Glomerular endothelial cell (primary cell): ENCODE measurements at places on chromosomes 4 and X.

DNA sequence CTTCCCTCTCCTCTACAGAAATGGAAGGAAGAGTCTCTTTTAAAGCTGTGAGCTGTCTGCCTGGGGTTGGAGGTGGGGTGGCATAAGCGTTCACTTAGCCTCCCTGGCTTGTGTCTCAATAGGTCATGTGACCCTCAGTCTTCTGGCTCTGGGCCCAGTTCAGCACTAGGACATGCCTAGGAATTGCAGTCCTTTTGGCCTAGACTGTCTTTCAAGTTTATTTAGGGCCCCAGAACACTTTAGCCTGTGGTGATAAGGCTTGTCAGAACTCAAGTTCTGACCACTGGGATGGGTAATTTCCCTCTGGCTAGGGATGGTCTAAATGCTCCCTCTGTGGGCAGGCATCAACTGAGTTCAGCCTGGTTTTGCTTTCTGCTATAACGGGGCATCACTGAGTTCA lies 34.3 kb upstream of the ARMCX4 start:
- DNase-seq, result no peak

GRCh38 chr4:81648576-81649275 lies 177.0 kb upstream of the RASGEF1B start:
- no peak for DNase-seq

GRCh38 chr4:59630235-59630634 lies 1569.9 kb upstream of the ADGRL3 start:
- DNase-seq, result no peak

- DNase-seq, result no peak
Observed at GRCh38 chrX:44705817-44706551, 137.8 kb upstream of the DUSP21 start.

GRCh38 chr4:122960611-122961000 lies 38.2 kb upstream of the NUDT6 start:
- DNase-seq, result no peak

DNA sequence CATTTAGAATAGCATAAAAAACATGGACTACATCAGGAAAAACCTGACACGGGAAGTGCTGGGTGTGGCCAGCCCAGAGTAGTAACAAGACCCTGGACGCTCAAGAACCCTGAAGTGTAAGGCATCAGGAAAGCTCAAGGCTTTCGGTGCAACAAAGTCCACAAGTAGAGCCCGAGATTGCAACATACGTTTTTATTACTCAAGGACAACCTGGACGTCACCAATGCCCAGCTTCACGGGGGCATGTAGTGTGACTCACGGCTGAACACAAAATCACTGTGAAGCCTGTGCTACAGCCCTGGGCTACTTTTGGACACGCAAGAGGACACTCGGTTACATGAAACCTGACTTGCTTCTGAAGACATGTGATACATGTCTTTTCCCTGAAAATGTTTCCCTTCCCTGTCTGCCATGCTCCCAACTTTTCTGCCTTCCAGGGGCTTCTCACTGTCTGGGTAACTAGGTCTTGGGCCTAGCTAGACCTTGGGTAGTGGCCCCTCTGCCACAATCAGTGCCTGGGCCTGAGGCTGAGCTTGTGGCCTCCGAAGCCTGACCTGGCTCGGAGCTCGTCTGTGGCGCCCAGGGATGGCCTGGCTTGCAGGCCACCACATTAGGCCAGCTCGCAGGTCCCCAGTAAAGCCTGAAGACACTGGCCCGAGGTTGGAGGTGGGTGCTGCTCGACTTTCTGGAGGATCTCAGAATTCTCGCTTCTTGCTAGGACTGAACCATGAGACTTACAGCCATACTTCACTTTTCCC lies 9.2 kb downstream of the IRAK1 start:
- no peak for DNase-seq

GRCh38 chrX:140697618-140698017 lies 11.9 kb upstream of the LINC00632 start:
- DNase-seq, result no peak

- peak; percentile 29 for DNase-seq
Observed at GRCh38 chr4:123452616-123453015, 56.0 kb downstream of the SPRY1 start.

GRCh38 chrX:10157032-10157341 lies 212 bp downstream of the CLCN4 start:
- DNase-seq, result no peak

DNA sequence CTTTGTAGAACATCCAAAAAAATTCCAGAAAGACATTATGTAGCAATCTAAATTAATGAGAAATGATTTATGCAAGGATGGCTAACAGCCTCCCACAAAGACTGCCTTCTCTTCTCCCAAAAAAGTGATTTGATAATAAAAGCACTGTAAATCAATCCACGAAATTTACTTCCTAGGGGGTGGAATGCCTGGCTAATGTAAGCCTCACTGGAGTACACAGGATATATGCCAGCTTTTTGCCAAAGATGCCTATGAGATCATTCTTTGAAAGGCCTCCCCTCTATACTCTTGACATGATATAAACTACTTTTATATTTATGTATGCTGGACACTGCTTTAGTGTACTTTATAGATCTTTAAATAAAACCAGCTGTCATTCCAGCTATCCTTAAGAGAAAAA lies 211.1 kb downstream of the ADAMTS3 start:
- DNase-seq, result no peak
